ENCODE measurements at places on chromosomes 7 and 10.

- no peak for DNase-seq
Measured at GRCh38 chr7:26250239-26250638, 41.4 kb upstream of the SNX10 start.

- no peak for DNase-seq
Measured at GRCh38 chr10:124037784-124038183, 55.6 kb downstream of the CHST15 start.

- DNase-seq, result no peak
Measured at GRCh38 chr7:88361357-88361756, 54.7 kb upstream of the STEAP4 start.

GRCh38 chr10:61325223-61325960 lies 127.8 kb downstream of the TMEM26 start:
- DNase-seq, result no peak

GRCh38 chr7:130632111-130632510 lies 36.4 kb downstream of the COPG2 start:
- DNase-seq, result no peak

GRCh38 chr10:101041252-101041761 lies 10.3 kb downstream of the SFXN3 start:
- DNase-seq, result peak; percentile 53

DNA sequence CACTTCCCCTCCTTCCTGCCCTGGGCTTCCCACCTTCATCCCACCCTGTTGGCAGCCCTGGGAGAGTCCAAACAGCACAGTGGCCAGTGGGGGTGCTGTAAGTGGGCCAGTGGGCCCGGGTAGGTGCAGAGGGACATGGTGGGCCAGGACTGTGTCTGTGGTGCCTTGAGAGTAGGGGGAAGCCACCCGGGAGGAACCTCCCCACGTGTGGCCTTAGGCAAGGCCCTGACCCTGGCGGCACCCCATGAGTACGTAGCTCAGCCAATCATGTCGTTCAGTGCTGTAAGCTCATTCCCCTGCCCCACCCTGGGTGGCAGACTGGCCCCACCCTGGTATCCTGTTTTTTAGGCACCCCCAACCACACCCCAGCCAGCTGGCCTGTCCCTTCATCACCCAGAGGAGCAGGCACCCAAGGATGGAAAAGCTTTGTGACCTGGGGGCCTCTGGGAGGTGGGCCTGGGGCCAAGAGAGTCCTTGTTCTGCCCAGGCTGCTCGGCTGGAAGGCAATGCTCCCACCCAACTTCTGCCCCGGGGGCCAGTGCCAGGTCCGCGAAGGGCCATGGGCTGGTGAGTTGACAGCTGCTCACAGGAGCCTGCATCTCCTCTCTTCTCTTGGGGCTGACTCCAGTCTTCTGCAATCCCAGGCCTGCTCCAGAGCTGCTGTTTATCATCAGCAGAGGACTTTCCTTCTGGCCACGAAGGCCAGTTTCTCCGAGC lies 41.6 kb downstream of the TSPAN15 start:
- DNase-seq, result no peak

- no peak for DNase-seq
Measured at GRCh38 chr10:74289951-74290350, 138.9 kb downstream of the ADK start.

GRCh38 chr10:73959484-73960243 lies 38.3 kb upstream of the VCL start:
- DNase-seq, result no peak

DNA sequence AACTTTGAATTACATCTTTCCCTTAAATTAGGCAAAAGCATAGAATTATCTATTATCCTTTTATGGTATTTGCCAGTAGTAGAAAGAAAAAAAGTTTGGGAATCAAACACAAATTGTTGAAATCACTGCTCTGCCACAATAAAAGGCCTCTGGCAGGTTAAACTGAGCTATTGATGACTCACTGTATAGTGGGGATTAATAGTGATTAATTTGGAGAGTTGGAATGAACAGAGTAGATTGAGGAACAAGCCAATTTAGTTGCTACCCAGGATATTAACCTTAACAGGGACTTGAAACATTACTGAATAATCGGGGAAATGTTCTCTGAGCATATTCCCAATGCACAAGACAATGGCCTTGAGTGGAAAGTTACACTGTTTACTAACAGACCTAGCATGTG lies 33.1 kb downstream of the MASTL start:
- DNase-seq, result no peak

DNA sequence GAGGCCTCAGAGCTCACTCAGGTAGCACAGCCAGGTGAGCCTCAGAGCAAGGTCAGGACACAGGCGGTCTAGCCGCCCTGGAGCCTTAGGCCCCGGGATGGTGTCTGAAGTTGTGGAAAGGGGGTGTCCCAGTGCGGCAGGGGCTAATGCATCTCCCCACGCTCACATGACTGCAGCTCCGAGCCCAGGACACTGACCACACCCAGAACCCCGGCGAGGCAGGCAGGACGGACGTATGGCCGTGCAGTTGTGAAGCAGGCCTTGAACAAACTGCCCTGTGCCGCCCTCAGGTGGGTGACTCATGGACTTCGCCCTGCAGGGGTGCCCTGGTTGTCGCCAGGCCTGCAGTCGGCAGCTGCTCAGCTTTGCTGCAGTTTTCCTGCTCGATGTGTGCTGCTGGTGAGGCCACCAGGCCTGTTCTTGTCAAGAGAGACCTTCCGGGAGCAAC lies 5.0 kb upstream of the PRKAR1B start:
- DNase-seq, result no peak

DNA sequence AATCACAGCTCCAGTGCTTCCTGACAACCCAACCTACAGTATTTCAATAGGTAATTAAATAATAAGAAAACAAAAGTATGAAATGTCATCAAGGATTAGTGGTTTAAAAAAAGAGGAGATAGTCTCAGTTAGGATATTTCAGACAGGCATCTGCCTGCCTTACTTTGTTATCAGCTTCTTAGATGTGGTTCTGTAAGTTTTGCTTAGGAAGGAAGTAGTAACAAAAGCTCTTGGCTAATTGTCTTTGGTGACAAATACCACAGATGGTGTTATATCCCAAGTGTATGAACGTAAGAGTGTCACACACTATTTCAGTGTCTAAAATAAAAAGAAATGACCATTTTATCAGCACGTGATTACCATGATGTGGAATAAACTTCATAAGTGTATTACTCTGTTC lies 9.8 kb upstream of the ACTA2 start:
- no peak for DNase-seq

DNA sequence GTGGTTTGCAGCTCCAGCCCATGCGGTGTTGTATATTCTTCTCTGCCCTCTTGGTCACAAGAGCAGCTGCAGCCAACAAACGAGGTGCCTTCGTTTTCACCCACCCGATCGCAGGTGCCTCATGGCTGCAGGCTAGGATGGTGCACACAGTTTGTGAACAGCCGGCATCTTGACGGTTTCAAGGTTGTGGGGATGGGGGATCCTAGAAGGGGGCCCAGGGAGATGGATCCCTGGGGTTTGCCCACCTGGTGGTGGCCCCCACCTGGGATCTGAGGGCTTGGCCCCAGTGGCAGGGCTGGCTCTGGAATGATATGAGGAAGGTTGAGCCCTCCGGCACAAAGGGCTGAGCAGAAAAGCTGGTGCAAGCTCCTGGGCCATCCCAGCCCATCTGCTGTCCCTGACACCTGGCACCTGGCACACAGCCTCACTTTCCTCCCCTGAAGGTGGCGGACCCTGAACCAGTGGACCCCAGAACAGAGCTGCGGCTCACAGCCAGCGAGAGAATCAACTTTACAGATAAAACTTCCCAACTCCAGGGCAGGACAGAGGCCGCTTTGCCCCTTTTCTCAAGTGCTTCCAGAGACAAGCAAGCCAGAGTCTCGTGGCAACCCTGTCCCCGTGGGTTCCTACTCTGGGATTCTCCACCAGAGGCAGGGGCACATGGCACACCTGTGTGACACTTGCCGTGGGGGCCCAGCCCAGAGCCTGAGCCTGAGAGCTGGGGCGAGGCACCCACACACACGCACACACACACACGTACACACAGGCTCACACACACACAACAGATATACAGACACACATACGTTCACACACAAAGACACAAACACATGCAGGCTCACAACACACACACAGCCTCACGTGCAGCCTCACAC lies 177.3 kb upstream of the PPP2R2D start:
- no peak for DNase-seq

- DNase-seq, result peak; percentile 11
Measured at GRCh38 chr7:74343281-74344131, 54.3 kb downstream of the CLIP2 start.

DNA sequence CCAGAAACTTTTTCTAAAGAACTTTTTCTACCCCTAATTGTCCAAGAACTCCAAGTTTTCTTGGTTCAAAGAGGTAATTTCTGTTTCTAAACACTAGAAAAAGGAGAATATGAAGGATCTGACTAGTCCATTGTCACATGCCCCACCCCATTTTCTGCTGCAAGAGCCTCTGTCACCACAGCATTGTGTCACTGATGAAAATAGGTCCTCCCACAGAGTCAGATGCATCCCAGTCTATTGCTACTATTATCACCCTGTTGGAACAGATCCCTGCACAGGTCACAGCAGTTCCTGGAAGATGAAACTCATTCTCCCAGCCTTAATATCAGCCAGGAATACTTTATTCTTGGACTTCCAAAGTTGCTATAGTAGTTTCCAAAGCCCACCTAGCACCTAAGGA lies 7.5 kb upstream of the CFTR start:
- DNase-seq, result no peak

- DNase-seq, result no peak
Measured at GRCh38 chr10:19947656-19948055, 131.4 kb downstream of the PLXDC2 start.

GRCh38 chr7:134954197-134955082 lies 31.9 kb upstream of the AGBL3 start:
- no peak for DNase-seq

DNA sequence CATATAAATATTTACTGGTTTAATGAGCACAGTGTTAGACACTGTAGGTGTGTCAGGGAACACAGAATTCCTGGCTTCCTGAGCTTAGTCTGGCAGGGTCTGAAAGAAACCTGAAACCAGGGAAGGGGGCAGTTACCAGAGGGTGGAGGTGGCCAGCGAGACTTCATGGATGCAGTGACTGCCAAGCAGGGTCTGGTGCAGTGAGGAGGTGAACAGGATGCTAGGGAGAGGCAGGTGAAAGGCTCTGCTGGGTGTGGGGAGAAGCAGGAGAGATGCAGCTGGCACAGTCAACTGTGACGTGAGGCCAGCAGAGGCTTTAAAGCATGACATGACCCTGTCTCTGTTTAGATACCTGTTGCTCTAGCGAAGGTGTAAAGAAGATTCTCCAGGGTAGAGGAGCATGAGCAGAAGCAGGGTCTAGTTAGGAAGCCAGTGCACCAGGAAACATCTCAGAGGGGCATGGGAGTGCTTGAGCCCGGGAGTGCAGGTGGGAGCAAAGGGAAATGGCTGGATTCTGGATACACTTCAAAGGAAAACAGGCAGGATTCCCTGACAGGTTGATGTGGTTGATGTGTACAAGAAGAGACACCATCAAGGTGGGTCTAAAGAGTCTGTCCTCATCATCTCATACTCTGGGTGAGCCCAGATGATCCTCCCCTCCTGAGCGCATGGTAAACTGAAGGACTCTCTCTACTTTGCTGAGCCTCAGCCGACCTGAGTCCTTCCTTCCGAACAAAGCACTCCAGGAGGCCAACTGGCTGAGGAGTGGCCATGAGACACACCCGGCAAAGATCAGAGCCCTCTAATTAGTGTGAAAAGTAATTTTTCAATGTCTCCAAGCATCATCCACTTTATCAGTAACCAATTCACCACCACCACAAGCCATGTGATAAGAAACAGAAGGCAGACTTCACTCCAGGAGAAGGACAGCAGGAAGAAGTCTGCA lies 186.8 kb downstream of the COBL start:
- DNase-seq, result no peak

DNA sequence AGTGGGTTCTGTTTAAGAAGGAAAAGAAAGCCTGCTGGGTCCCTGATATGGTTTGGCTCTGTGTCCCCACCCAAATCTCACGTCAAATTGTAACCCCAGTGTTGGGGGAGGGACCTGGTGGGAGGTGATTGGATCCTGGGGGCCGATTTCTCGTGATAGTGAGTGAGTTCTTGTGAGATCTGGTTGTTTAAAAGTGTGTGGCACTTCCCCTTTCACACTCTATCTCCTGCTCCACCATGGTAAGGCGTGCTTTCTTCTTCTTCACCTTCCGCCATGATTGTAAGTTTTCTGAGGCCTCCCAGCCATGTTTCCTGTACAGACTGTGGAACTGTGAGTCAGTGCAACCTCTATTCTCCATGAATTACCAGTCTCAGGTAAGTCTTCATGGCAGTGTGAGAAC lies 42.6 kb downstream of the INPP5A start:
- DNase-seq, result no peak

- no peak for DNase-seq
Measured at GRCh38 chr10:101563497-101564040, 24.5 kb downstream of the POLL start.

- no peak for DNase-seq
Measured at GRCh38 chr10:68559841-68560185, 324 bp upstream of the TET1 start.

- no peak for DNase-seq
Measured at GRCh38 chr10:76546411-76546810, 1091.2 kb downstream of the KCNMA1 start.

GRCh38 chr10:48779077-48779476 lies 94.4 kb downstream of the WDFY4 start:
- no peak for DNase-seq

DNA sequence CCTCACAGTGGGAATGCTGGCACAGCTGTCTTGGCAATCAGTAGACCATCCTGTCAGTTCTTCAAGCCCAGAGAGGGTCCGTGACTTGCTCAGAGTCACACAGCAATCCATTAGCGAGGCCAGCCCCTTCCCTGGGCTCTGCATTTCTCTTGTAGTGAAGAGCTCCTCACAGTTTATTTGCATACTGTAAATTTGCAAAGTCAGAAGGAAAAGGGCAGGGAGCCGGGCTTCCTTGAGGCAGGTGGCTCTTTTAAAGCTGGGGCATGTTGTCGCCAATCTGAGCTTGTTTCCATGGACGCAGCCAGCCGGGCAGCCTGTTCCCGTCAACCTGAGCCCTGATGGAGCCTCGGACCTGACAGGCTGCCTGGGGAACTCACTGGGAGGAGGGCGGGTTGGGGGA lies 123.4 kb downstream of the CUX1 start:
- no peak for DNase-seq

DNA sequence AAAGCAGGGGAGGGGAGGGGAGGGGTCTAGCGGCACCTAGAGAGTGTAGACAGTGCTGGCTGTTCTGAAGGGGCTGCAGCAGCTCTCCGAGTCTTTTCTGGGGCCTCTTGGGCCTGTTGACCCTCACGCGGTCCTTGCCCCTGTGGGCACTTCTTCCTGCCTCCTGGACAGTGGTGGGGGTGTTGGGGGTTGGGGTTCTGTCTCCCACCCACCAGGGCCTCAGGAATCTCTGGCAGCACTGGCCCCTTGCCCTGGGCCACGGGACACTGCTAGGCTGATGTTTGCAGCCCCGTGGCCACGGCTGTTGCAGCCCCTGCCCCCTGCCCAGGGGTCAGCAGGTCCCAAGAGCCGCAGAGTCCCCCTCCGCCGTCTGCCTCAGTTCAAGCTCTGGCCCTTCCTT lies 68.9 kb upstream of the INPP5A start:
- DNase-seq, result no peak

DNA sequence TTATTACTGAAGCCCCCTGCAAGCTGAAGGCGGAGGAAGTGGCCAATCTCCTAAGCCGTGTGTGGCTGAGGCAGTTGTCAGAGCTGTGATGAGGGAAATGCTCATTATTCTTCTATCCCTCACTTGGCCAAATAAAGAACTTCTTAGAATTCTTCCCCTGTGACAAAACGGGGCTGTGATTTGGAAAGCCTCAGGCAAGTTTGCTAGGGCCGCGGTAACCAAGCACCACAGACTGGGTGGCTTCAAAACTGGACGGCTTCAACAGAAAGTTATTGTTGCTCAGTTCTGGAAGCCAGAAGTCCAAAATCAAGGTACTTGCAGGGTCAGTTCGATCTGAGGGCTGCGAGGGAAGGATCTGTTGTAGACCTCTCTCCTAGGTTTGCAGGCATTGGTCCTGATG lies 72.3 kb upstream of the STEAP1B start:
- DNase-seq, result no peak

All from occipital lobe (tissue), 3 donors.